ENCODE measurements at places on chromosomes 1 and 21.

GRCh38 chr1:93573940-93574469 is 107.6 kb downstream of the BCAR3 start:
- no peak for DNase-seq

DNA sequence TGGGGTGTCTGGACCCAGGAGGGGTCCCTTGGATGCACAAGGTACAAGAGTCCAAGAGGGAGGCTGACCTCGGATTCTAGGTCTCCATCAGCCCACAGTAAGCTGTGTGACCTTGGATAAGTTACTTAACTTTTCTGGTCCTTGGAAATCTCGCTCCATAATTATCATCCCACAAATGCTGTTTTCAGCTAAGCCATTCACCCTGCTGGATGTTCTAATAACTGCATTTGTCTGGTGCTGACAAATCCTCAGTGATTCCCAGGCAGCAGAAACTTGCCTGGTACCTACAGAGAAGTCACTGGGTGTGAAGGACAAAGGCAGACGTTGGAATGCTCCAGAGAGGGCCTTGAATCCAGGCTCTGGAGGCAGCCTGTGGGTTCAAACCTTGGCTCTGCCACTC is 89.7 kb downstream of the IGSF21 start:
- DNase-seq = no peak

DNA sequence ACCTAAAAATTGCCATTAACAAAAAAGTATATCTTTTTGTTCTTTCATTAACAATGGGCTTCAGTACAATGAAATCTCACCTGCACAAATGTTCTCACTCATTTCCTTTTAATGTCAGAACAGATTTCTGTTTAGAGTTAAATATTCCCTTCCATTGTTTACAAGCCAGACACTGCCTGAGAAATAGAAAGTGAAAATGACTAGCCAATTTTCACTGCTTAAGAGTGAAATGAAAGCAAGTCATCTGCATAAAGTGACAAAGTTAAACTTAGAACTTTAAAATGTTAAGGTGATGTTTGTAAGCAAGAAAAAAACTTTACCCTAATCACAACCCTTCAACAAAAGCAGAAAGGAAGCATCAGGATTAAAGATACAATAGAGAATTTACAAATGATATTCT is 27.5 kb downstream of the COA6 start:
- no peak for DNase-seq

GRCh38 chr1:110672001-110672752 is 2.6 kb downstream of the KCNA3 start:
- no peak for DNase-seq

GRCh38 chr1:37258068-37258467 is 216.3 kb upstream of the ZC3H12A start:
- no peak for DNase-seq

GRCh38 chr1:114610546-114611245 is 29.3 kb upstream of the BCAS2 start:
- DNase-seq = peak; percentile 97

GRCh38 chr1:97572561-97572960 is 348.3 kb downstream of the DPYD start:
- DNase-seq = no peak
